Head of caudate nucleus (tissue), 42 donors: ENCODE measurements at places on chromosomes 5 and 9.

GRCh38 chr9:76676857-76677256 is 87.4 kb upstream of the PCA3 start:
- no peak for DNase-seq

GRCh38 chr5:161105525-161105924 is 253.5 kb upstream of the ATP10B start:
- no peak for DNase-seq

DNA sequence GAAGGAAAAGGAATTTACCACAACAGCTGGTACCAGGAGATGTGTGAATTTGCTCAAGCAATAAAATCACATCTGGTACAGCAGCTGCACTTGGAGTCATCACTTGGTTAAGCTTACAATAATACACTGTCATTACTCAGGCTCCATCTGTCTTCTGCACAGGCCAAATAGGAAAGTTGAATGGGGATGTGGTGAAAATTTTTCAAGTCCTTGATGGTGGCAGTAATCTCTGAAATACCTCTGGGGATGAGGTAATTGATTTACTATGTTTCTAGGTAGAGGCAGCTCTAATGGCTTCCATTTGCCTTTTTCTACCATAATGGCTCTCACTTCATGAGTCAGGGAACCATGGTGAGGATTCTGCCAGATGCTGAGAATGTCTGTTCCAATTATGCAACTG is 206.8 kb upstream of the ATP10B start:
- no peak for DNase-seq

DNA sequence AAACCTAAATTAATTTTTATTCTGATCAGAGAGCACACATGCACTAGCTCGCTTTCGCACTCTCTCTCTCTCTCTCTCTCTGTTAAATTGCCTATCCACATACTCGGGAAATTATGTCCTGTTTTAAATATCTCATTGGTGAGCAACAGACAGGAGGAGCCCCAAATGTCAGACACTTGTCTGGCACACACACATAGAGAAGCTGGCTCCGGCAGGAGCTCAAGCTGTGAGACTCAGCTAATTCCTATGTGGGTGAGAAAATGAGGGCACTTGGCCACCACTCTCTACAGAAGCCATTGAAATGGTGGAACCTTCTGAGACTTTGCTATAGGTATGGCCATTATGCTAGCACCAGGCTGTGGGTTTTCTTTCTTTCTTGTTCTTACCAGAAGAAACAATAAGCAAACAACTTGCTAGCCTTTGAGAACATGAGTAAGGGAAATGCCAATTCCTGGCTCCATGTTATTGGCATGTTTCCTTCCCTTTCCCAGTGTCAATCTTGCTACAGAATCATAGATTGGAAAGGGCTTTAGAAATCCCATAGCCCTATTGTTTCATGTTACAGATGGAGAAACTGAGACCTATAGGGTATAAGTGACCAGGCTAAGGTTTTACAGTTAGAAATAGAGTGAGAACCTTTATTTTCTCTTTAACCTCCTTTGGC is 9.0 kb downstream of the RFX3 start:
- no peak for DNase-seq

GRCh38 chr5:109690242-109690974 is 681 bp downstream of the MAN2A1 start:
- DNase-seq, result peak; percentile 69

- DNase-seq, result no peak
These were observed at the start of gene PCDHA3 for GRCh38 chr5:140800816-140801493. Gene PCDHA3 (plus strand): TSS chr5:140801057.

DNA sequence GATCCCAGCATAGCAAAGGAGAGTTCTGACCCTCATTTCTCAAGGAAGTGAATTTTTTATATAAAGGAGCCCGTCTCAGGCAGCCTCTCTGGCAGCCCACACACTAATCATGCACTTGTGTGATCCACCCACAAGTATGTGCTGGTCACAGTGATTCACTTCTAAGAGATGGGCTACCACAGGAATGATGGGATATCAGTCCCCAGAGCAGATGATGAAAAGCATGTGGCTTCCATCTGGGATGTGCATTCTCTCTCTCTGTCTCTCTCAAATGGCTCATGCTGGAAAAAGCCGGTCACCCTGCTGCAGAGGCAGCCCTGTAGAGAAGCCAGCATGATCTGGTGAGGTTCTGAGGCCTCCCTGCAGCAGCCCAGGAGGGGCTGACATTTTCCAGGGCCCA is 74.2 kb upstream of the ADCY2 start:
- DNase-seq, result no peak
